CD4-positive, CD25-positive, alpha-beta regulatory T cell (primary cell): ENCODE measurements at places on chromosomes 2 and 18.
A peak's percentile ranks its signal among the peaks of the same experiment; 100 is the strongest.

DNA sequence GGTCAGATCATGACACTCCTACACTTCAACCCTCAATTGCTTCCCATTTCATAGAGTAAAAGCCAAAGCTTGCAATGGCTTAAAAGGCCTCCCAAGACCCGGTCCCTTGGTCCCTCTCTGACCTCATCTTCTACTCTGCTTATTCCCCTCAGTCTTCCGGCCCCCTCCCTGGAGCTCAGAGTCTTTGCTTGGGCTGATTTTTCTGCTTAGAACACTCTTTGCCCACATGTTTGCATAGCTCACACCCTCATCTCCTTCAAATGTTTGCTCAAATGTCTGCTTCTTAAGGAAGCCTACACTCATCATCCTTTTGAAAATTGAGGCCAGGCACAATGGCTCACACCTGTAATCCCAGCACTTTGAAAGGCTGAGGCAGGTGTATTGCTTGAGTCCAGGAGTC lies 65.6 kb upstream of the CAPN13 start:
- no peaks in the 10 kb centered on the region for H3K4me1 ChIP-seq
- no peak overlapping the region for H3K4me3 ChIP-seq
- no peaks in the 10 kb centered on the region for H3K36me3 ChIP-seq
- H3K27me3 ChIP-seq: no peaks in the 10 kb centered on the region
- H3K27ac ChIP-seq: no peak overlapping the region

DNA sequence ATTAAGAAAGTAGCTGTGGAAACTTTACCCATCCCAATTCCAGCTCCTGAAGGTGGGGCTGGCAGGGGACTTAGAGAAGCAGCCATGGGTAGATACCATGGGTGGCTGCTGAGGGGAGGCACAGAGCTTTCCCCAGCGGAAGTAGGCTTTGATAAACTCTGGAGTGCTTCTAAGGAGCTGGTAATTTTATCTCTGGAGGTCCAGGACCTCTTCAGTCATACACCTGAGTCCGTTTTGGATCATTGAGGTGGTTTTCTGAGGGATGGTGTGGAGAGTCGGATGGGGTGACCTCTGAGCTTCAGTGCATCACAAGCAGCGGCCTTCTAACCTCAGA lies 36.7 kb upstream of the BMP10 start:
- H3K4me3 ChIP-seq: peak overlapping the region; percentile 61
- no peak for DNase-seq
- peak overlapping the region; percentile 88 for H3K27ac ChIP-seq
- H3K4me1 ChIP-seq: peaks cover 49% of the 10 kb centered on the region

- no peaks in the 10 kb centered on the region for H3K27me3 ChIP-seq
- H3K27ac ChIP-seq: no peak overlapping the region
- H3K4me1 ChIP-seq: no peaks in the 10 kb centered on the region
- DNase-seq: no peak
These were observed 63.3 kb upstream of the WDSUB1 start for GRCh38 chr2:159349674-159350299.

- DNase-seq: no peak
- H3K4me1 ChIP-seq: no peaks in the 10 kb centered on the region
- no peak overlapping the region for H3K4me3 ChIP-seq
- no peaks in the 10 kb centered on the region for H3K27me3 ChIP-seq
These were observed 360.6 kb downstream of the RND3 start for GRCh38 chr2:150126839-150127238.

- peaks cover 6% of the 10 kb centered on the region for H3K27me3 ChIP-seq
- H3K36me3 ChIP-seq: no peaks in the 10 kb centered on the region
- H3K4me3 ChIP-seq: no peak overlapping the region
- H3K27ac ChIP-seq: no peak overlapping the region
- DNase-seq: no peak
- H3K4me1 ChIP-seq: no peaks in the 10 kb centered on the region
These were observed 49.9 kb upstream of the PNPT1 start for GRCh38 chr2:55743583-55743982.

DNA sequence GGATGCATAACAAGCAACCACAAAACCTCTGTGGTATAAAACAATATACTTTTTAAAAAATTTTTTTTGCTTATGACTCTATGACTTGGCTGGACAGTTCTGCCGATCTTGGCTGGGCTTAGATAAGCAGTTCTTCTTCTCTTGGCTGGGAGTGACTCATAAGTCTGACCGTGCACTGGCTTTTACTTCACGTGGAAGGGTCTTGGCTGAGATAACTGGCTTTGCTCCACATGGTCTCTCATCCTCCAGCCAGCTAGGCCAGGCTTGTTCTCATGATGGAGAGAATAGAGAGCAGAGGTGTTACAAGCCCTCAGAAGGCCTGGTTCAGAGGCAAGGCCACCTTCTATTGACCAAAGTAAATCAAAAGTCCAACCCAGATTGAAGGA lies 178.9 kb upstream of the SERPINE2 start:
- no peak overlapping the region for H3K27ac ChIP-seq
- H3K4me3 ChIP-seq: no peak overlapping the region
- H3K36me3 ChIP-seq: no peaks in the 10 kb centered on the region
- no peaks in the 10 kb centered on the region for H3K4me1 ChIP-seq

- no peak overlapping the region for H3K4me3 ChIP-seq
- no peaks in the 10 kb centered on the region for H3K36me3 ChIP-seq
- H3K4me1 ChIP-seq: no peaks in the 10 kb centered on the region
- H3K27ac ChIP-seq: no peak overlapping the region
- DNase-seq: no peak
These were observed 28.2 kb upstream of the RUFY4 start for GRCh38 chr2:218040883-218041282.

- no peaks in the 10 kb centered on the region for H3K27me3 ChIP-seq
- H3K27ac ChIP-seq: no peak overlapping the region
- DNase-seq: no peak
- H3K36me3 ChIP-seq: no peaks in the 10 kb centered on the region
- no peak overlapping the region for H3K4me3 ChIP-seq
These were observed 12.3 kb upstream of the ASNSD1 start for GRCh38 chr2:189648846-189649509.

DNA sequence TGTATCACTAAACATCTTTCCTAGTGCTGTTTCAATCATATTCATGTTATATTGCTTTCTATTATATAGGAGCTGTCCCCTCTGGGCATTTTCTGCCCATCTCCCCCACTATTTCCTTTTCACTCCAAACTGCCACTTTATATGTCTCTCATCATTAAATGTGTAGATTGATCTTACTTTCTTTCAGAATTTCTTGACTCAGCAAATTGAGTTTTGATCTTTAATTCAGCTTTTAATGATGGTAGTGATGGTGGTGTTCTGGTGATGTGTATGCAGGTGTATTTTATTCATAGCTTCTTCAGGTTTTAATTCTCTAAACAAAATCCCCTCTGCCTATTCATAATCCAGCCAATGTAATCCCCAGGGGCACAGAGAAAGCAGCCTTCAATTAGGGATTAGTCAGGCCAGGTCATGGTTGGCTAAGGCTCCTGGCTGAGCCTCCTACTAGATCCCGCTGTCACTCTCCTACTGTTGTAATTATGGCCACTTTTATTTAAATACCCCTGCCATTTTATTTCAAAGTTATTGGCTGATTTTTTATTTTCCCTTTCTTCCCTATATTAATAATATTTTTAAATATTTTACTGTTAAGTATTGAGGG lies 325.4 kb downstream of the SPAG16 start:
- no peak for DNase-seq
- no peaks in the 10 kb centered on the region for H3K36me3 ChIP-seq
- no peak overlapping the region for H3K4me3 ChIP-seq
- H3K4me1 ChIP-seq: no peaks in the 10 kb centered on the region

- H3K27ac ChIP-seq: no peak overlapping the region
- DNase-seq: no peak
- H3K36me3 ChIP-seq: no peaks in the 10 kb centered on the region
These were observed 57.2 kb upstream of the UGP2 start for GRCh38 chr2:63784461-63784860.

GRCh38 chr2:98948956-98949739 lies 13.1 kb upstream of the CRACDL start:
- peaks cover 6% of the 10 kb centered on the region for H3K27me3 ChIP-seq
- no peak overlapping the region for H3K27ac ChIP-seq
- no peak for DNase-seq

- H3K27ac ChIP-seq: no peak overlapping the region
- H3K4me3 ChIP-seq: no peak overlapping the region
- DNase-seq: no peak
These were observed 184.2 kb upstream of the SP5 start for GRCh38 chr2:170530803-170531564.

GRCh38 chr2:4445821-4446220 lies 742.4 kb downstream of the DCDC2C start:
- no peaks in the 10 kb centered on the region for H3K27me3 ChIP-seq
- no peak overlapping the region for H3K4me3 ChIP-seq
- no peaks in the 10 kb centered on the region for H3K36me3 ChIP-seq
- no peak overlapping the region for H3K27ac ChIP-seq
- no peaks in the 10 kb centered on the region for H3K4me1 ChIP-seq

DNA sequence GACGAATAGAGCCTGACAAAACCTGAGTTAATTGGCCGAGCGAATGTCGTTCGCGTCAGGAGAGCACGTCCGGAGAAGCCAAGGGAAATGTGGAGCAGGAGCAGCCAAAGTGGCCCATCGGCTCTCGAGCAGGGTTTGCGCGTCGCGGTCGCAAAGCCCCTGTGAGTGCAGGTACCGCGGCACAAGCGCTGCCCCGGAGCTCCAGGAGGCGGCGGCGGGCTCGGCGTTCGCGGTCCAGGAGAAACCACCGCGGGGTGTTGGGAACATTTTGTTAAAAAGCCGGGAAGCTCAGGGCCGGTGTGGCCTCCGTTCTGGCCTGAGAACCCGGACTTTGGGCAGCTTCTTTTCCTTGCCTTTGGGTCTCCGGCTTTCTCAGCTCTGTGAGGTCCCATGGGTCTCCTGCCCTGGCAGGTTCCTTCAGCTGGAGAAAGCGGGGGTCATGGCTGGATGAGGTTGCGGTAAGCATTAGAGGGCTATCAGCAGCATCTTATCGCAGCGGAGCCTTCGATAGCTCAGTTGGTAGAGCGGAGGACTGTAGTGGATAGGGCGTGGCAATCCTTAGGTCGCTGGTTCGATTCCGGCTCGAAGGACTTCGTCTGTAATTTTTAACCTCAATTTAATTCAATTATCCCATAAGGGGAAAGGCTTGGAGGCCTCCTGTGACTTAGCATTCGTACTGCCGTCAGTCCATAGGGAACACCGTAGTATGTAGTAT lies 1.0 kb upstream of the AGBL5 start:
- H3K36me3 ChIP-seq: peaks cover 8% of the 10 kb centered on the region
- H3K27ac ChIP-seq: peak overlapping the region; percentile 87
- no peaks in the 10 kb centered on the region for H3K27me3 ChIP-seq
- peak overlapping the region; percentile 96 for H3K4me3 ChIP-seq

GRCh38 chr2:71070294-71071093 lies 2.0 kb downstream of the NAGK start:
- peaks cover 13% of the 10 kb centered on the region for H3K36me3 ChIP-seq
- peaks cover 55% of the 10 kb centered on the region for H3K4me1 ChIP-seq
- H3K27ac ChIP-seq: peak overlapping the region; percentile 82
- DNase-seq: no peak
- no peak overlapping the region for H3K4me3 ChIP-seq
